ENCODE measurements at places on chromosomes 1 and 21.

GRCh38 chr1:28887419-28887834 is 26.9 kb upstream of the EPB41 start:
- DNase-seq: no peak

- DNase-seq: no peak
These were observed 22.1 kb upstream of the IL19 start for GRCh38 chr1:206748348-206749030.

DNA sequence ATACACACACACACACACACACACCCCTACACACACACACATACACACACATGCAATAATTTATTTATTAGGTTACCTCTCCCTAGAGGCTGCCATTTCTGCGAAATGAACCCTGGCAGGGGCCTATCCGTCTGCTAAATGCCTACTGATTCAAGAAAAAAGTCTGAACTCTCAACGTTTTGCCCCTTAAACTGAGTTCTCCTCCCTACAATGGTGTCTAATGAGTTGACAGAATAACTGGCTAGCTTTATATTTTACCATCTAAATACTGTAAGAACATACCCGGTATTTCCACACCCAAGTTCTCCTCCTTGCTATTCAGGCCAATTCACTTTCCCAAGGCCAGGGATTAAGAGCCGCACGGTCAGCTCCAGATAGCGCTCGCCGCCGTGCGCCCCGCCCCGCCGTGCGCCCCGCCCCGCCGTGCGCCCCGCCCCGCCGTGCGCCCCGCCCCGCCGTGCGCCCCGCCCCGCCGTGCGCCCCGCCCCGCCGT is 339 bp upstream of the RNPC3 start:
- peak; percentile 25 for DNase-seq

- no peak for DNase-seq
These were observed 9.2 kb upstream of the TNFRSF1B start for GRCh38 chr1:12157366-12158231.

GRCh38 chr1:21898326-21899200 is 38.5 kb downstream of the HSPG2 start:
- DNase-seq: no peak
